BJ (cell line): ENCODE measurements at places on chromosomes 7 and 10.

DNA sequence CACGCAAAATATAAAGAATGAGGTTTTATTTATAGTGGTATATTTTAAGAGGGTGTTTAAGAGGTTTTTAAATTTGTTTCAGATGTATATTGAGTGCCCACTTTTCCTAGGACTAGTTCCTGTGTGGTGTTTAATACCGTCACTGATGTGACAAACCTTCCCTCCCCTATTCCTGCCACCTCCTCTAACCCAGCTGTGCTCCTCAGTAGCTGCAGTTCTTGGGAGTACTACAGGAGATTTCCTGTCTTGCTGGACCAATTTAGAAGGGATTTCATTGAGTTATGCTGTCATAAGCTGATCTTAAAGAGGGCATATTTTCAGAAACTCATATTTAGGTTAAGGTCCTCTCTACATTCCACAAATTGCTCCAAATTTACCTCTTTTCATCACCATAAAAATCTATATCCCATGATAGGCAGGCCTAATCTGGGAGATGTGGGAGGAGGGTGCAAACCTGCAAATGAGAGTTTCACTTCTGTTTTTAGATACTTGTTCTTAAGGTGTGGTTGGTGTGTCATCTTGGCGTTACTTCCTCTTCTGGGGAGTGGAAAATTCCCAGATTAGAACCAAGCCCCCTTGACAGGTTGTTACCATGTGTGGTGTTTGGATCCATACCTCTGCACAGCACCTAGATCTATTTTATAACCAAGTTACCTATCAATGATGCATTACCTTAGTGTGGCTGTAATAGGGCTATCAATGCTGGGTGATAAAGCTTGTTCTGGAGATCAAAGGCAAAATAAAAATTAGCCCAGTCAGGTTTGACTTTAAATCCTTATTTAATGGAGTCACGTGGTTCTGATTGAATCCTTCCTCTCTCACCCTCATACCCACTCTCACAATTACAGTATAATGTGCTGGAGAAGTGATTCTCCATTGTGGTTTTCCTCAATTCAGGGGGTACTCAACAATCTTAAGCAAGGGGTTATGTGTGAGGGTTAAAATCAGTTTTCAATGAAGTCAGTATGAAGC lies 141.1 kb downstream of the CDK14 start:
- DNase-seq = no peak

DNA sequence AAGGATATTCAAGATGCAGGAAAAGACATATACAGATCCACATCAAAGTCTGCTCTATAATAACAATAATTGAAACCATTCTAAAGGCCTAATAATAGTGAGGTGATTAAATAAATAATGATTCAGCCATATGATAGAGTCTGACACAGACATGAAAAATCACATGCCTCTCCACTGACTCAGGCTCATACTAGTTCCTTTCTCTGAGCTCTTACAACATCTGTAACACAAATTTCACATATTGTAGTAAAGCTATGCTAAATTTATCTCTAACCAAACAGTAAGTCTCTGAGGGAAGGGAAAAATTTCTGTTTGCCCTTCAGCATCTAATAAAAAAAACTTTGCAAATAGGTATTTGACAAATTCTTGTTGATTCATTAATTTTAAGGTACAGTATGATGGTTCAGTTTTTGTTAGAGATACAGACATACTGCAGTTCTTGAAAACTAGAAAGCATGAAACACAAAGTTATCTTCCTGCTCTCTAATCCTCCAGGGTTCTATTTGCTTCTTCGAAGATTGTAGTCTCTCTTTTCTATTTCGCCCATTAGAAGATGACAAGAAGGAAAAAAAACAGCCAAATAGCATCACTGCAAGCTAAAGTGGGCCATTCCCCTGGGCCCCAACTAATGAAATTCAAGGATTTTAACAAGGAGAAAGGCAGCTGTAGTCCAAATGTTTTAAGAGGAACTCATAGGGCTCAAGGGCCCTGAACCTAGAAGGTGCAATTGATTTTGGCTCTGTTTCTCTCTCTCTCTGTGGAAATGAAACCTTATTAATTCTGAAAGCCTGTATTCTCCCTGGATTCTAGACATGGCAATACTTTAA lies 53.9 kb downstream of the CUBN start:
- peak; percentile 90 for DNase-seq

DNA sequence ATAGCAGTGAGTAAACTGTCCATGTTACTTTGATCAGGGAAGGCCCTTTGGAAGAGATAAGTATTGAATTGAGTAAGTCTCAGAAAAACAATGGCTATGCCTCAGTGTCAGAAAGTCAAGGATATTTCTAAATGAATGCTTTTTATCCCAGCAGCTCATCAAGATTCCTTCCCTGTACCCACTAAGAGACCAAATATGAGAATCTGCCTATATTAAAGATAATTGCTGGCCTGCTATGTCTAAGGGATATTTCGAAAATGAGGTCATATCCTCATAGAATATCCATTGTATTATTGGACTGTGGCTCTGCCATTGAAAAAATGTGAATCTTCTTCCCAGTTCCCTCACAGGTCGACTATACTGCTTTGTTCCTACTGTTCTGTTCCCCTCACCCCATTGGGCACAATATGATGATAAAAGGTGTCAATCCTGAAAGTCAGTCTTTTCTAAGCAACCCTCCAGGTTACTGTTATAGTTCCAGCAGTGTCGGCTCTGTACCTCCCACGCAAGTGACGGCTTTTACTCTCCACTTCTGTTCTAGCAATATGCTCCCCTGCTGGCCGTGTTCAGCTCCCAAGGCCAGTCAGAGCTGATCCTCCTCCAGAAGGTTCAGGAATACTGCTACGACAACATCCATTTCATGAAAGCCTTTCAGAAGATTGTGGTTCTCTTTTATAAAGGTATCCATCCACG lies 51.7 kb downstream of the BZW2 start:
- DNase-seq = no peak

- DNase-seq = no peak
These were observed 140.7 kb downstream of the PAXIP1 start for GRCh38 chr7:154862153-154862791.

- DNase-seq = no peak
These were observed 31.7 kb downstream of the STAM start for GRCh38 chr10:17675638-17676037.

DNA sequence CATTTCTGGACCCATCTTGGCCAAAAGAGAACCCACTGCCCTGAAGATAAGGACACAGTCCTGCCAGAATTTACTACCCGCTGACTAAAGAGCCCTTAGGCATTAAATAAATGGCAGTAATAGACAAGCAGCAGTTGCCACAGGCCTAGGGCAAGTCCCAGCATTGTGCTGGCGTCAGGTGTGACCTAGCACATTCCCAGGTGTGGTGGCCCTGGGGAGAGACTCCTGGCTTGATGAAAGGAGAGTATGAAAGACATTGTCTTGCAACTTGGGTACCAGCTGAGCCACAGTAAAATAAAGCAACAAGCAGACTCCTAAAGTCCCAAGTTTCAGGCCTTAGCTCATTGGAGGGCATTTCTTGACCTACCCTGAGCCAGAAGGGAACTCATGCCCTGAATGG lies 715.7 kb upstream of the SORCS1 start:
- DNase-seq = no peak

DNA sequence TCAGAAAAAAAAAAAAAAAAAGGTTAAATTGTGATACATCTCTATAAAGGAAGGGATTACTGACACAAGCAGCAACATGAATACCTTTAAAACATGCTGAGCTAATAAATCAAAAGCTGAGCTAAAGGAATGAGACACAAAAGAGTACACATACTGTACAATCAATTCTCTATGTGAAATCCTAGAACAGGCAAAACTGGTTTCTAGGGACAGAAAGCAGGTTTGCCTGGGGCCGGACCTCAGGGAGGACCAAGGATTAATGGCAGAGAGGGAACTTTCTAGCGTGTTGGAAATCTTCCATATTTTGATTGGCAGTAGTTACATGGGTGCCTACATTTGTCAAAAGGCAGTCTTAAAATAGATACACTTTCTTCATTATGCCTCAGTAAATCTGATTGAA lies 52.5 kb downstream of the KLRG2 start:
- no peak for DNase-seq

GRCh38 chr7:32255036-32255435 lies 184.8 kb upstream of the PDE1C start:
- DNase-seq = no peak

DNA sequence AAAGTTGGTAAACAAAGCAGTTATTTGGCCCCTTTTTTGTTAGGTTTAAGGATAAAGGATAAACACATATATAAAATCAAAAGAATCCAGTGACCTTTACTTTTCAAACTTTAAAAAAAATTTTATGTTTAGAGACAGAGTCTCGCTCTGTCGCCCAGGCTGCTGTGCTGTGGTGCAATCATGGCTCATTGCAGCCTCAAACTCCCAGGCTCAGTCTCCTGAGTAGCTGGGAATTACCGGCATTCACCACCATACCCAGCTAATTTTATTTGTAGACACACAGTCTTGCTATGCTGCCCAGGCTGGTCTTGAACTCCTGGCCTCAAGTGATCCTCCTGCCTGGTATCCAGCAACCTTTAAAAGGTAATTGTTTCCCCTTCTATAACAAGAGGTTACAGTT lies 31.3 kb downstream of the GNA12 start:
- no peak for DNase-seq

GRCh38 chr10:111076191-111076681 lies 593 bp upstream of the ADRA2A start:
- no peak for DNase-seq

GRCh38 chr10:14454629-14455028 lies 123.9 kb upstream of the FRMD4A start:
- DNase-seq = no peak

- no peak for DNase-seq
These were observed 21.6 kb downstream of the HIP1 start for GRCh38 chr7:75716992-75717626.

DNA sequence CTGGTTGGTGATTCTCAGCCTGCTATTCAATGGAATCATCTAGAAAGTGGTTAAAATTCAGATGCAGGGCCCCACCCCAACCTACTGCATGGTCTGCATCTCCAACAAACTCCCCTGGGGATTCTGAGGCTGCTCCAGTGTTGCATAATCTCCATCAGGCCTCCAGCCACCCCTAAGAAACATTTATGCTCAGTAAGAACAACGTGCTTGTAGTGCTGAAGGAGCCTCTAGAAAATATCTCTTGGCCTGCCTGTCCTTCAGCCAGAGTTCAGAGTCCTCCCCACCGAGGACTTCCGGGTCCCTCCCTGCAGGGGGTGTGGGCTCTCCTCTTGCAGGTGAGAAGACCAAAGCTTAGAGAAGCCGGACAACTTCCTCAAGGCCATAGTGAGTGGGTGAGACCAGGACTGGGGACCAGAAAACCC lies 159.8 kb downstream of the SH3PXD2A start:
- DNase-seq = no peak

DNA sequence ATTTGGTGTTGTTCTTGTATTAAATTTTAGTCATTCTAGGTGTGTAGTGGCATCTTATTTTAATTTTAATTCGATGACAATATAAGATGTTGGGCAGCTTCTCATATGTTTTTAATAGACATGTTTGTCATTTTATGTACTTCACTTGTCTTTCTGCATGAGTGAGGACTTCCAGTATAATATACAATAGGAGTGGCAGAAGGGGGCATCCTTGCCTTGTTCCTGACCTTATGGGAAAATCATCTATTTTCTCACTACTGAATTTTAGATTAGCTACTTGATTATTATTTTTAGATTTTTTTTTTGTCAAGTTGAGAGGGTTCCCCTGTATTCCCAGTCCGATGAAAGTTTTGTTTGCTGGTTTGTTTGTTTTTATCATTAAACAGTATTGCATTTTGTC lies 495.2 kb upstream of the GRM3 start:
- no peak for DNase-seq

DNA sequence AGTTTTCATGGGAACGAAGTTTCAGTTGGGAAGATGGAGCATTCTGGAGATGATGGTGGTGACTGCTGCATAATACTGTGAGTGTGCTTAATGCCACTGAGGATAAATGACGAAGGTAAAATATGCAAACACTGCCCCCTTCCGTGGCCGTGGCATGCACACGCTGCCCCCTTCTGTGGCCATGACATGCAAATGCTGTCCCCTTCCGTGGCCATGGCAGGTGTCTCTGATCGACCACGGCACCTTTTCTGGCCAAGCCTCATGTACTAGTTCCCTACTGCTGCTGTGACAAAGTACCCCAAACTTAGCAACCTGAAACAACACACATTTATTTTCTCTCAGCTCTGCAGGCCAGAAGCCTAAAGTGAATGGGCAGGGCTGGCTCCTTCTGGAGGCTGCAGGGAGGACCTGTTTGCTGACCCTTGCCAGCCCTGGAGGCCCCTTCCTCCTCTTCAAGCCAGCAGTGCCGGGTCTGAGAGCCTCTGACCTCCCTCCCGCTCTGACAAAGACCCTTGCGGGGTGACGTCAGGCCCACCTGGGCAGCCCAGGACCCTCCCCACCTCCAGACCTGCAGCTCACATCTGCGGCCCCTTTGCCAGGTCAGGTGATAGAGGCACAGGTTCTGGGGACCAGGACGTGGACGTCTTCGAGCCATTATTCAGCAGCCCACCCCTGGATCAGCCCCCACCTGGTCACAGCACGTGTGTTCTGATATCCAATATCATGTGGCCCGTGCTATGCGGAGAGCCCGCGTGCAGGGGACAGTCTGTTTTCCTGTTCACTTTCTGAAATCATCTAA lies 82.0 kb downstream of the MICALL2 start:
- DNase-seq = no peak
